ENCODE measurements at places on chromosomes 6 and 20.

GRCh38 chr20:41009946-41010345, 18.7 kb upstream of the TOP1 start:
- no peak for DNase-seq

- peak; percentile 70 for DNase-seq
These were observed 12.5 kb upstream of the THBD start for GRCh38 chr20:23061734-23062561.

DNA sequence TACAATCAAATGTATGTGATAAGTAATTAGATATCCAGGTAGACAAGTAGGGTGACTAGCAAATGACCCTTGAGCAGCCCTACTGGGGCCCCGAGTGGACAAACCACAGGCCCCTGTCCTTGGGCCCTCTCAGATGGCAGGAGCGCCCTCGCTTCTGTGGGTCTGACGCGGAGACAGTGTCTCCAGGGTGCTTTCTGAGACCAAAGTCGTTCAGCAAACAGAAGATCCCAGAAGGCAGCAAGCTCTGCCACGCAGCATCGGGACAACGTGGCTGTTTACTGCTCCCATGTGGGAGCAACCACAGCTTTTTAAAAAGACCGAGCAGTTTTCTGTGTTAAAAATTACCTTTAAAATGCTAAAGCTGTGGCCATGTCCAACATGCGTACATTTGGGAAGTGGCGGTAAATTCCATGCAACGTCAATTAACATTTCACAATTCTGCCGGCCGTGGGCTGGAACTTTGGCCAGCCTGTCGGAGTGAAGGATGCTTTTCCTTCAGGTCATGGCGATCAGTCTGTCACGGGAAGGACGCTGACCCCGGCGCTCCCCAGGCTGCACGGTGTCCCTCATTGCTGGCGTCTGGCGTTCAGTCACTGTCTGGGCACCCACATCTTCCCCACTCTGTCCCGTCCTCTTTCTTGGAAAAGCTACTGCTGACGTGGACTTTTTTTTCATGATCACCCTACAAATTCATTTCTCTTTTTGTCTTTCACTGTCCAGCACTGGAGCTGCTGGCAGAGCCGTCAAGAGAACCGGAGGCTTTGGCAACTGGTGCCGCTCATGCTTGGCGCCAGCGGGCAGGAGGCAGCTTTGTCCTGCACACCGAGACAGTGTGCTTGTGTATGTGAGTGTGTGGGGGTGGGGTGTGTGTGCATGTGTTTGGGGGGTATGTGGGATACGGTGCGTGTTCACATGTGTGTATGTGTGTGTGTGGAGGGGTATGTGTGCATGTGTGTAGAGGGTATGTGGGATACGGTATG, 293.1 kb downstream of the CDH4 start:
- no peak for DNase-seq

GRCh38 chr6:122887941-122888340, 98.9 kb downstream of the SMPDL3A start:
- DNase-seq, result no peak

- DNase-seq, result no peak
These were observed 32.6 kb upstream of the FUCA2 start for GRCh38 chr6:143544011-143544696.

DNA sequence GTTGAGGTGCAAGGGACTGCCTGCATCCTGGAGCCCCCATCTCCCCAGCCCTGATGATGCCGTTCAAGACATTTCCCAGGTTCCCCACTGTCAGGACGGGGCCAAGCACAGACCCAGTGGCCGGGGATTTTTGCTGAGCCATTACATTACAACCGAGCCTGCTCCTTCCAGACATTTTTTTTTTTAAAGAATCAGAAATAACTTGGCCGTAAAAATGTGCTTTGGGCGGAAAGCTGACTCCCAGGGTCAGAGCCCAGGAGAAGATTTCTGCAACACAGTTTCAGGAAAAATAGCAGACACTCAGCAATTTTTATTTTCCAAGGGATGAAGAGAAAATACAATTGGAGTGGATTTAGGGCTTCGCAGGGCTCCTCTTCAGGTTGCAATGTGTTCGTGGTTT, 87.9 kb downstream of the LRFN2 start:
- no peak for DNase-seq

GRCh38 chr20:325889-326644, 715 bp downstream of the SOX12 start:
- DNase-seq, result peak; percentile 34

DNA sequence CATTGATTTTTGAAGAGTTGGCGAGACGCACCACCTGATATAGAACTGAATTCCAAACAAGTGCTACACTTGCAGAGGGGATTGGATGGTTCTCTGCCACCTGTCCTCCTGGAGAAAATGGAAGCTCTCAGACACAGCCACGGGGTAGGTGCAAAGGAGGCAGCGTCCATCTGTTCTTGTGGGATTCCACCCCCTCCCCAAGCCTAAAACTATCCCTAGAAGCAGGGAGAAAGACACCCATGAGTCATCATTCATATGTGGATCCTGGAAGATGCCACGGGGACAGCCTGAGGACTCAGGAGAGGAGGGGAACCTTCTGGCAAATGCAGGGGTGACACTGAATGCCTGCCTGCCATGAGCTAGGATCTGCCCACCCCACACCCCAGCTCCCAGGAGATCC, 171.3 kb upstream of the CST7 start:
- no peak for DNase-seq

DNA sequence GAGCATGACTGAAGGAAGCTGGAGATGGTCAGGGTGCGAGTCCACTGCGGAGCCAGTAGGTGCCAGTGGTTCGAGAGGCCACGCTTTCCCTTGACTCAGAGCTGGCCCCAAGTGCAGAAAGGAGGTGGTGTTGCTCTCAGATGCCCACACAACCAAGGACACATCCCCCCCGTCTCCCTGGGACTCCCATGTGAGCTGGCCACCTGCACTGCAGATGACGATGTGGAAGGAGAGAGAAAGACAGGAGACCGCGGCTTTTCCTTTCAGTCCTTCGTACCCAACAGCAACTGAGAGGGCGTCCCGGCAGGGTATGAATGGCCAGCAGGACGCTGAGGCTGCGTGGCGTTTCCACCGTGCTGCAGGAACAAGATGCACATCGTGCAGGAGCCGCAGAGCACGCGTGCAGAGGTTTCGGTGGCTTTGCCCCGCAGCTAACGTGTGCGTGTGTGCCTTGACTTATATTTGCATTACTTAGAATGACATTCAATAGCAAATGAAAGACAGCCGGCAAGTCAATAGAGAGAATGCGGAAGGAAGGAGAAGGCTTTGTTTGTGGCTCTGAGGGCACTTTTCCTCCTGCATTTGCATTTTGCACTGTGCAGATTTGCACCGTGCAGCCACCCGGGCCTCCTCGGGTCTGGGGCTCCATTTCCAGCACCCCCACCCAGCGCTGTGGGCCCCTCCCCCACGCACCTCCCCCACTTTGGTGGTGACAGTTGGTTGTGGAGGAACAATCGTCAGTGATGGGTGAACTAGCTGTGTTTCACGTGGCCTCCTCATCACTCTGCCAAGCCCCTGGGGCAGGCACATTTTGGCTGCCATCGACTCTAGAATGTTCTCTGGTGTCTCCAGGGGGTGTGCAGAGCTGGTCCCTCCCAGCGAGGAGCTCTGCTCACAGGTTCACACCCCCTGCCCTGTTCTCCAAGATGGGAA, 26.4 kb upstream of the BHLHE23 start:
- DNase-seq, result no peak

DNA sequence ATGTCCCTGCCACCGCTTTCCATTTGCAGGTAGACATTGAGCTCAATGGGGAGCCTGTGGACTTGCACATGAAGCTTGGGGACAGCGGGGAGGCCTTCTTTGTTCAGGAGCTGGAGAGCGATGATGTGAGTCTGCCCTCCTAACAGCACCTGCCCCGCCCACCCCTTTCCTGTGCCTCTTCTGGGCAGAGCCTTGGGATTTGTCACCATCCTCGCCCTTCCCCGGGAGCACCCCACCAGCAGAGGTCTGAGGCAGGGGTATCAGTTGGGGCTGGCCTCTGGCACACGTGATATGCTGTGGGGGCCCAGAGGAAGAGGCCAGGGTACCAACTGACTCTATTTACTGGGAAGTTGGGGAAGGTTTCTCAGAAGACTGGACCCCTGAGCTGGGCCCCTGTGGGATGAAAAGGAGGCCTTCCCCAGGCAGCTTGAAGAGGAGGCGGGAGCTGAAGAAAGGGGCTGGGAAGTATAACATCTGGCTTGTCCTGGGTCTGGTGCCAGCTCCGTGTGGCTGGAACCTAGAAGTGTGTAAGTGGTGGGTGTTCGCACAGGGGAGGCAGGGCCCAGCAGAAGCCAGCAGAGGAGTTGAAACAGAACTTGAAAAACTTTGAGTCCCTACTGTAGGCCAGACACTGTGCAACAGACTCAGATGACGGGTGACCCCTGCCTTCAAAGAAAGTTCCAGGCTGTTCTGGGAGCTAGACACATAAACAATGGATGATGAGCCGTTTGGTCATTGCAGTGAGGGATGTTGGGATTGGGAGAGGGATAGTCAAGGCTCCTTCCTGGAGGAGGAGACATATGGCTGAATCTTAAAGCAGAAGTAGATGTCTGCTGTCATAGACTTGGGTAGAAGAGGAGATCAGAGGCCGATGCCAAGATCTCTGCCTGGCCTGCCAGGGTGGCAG, 7.2 kb downstream of the LPIN3 start:
- no peak for DNase-seq

DNA sequence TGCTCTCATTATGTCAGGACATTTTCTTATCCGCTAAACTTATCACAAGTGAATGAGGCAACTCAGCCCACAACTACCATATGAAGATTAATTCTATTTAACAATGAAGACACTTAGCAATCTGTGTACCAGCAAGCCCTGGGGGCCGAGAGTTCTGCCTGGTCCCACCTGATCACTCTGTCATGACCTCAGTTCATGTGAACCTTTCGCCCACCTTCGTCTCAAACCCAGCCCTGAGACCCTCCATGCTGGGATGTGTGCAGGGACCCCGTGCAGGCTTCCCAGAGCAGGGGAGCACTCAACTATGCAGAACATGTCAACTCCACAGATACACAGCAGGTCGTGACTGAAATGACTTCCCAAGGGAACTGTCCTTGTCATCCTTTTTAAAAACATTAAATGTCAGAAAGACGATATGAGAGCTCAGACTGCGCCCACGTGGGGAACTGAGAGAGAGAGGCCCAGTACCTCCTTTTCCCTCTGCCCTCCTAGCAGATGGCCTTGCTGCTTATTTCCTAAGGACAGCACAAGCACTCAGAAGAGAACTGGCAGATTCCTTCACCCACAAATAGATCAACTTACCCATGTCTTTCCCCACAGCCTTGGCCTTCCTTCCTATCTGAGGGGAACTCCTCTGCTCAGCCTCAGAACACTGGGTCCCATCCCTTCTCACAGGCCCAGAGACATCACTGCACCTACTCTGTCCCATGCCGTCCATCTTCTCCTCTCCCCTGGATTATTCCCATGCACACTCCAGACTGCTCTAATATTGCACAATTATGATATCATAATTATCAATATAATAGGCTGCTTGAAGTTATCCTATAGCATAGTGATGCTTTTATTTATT, 11.5 kb downstream of the ABHD12 start:
- DNase-seq, result peak; percentile 18

DNA sequence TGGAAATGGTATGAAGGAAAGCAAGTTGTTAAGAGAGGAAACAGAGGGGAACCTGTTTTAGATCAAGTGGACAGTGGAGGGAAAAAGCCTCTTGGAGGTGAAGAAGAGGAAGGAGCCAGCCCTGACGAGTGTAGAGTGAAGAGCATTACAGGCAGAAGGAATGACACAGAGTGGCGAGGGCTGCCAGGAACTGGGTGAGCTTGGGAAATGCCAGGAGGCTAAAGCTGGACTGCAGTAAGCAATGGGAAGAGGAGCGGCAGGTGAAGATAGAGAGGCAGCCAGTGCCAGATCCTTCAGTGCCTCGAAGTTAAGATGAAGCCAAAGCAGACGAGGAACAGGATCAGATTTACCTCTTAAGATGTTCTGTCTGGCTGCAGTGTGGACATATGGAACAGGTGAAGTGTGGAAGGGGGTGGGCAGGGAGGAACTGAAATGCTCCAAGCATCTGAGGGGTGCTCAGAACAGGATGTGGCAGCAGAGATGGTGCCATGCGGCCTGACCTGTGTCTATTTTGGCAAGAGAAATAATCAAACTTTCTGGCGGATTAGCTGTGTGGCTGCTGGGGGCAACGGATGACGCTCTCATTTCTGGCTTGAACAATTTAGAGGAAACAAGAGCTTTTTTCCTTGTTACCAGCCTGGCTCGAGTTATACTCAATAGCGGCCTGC, 748.4 kb downstream of the PTPRT start:
- DNase-seq, result no peak

DNA sequence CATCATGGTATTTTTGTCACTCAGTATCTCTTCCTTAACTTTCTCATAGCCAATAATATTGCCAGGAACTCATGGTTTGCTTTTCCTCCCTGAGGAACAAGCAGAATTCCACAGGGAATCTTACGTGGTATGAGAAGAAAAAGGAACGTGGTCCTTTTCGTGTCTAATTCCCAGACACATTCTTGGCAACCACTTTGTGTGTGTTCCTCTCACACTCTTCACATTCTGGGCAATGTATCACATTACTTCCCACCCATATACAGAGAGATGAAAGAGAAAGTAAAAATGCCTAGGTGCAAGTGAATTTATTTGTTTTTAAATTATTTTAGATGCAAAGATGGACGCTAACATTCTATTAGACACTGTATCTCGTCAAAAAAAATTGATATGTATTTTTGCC, 102.7 kb downstream of the PTPRK start:
- DNase-seq, result no peak

DNA sequence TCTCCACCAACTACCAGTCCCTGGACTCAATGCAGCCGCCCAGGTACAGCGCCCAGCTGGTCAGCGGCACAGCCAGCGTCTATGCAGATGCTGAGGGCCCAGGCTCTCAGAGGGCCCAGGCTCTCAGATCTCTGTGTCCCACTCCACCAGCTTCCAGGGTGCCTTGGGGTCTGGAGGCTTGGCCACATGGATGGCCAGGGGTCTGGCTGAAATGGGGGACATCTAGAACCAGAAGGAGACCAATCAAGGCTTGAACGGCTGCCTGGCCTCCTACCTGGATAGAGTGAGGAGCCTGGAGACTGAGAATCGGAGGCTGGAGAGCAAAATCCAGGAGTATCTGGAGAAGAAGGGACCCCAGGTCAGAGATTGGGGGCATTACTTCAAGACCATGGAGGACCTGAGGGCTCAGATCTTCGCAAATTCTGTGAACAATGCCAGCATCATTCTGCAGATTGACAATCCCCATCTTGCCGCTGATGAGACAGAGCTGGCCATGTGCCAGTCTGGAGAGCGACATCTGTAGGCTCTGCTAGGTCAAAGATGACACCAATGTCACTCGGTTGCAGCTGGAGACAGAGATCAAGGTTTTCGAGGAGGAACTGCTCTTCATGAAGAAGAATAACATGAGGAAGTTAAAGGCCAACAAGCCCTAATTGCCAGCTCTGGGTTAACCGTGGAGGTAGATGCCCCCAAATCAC, 44.1 kb upstream of the GRM4 start:
- peak; percentile 86 for DNase-seq

DNA sequence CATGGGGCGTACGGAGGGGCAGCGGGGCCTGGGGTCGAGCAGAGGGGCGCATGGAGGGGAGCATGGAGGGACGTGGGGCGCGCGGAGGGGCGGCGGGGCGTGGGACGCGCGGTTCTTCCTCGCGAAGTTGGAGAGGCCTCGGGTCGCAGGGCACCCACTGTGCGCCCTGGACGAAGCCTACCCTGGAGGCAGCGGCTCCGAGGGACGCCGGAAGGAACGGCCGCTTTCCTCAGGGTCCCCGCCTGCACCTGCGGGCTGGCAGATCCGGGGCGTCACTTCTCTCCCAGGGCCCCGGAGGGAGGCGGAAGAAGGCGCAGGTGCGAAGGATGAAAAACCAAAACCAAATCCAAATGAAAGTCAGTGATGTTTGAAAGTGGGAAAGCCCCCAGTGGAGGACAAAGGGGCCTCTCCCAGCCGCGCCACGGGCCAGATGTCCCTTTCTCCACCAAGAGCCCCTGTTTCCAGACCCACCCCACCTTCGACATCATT, 142.1 kb upstream of the PDE10A start:
- DNase-seq, result no peak

GRCh38 chr6:18264923-18265377, 620 bp upstream of the DEK start:
- no peak for DNase-seq
